ENCODE measurements at places on chromosomes 4 and X. TPM values are rescaled to one million over a fixed set of nuclear protein-coding genes. Genes with fewer than 3 reads are reported as not detected.

Gene HPGDS
- total RNA-seq, result 9.6 TPM

Gene TSPAN6
- 29.3 TPM for total RNA-seq

Gene ERVMER34-1
- total RNA-seq, result 0.69 TPM

Gene TCEANC
- total RNA-seq, result 5.3 TPM

Gene NXF3
- not detected for total RNA-seq

Gene SERTM2
- total RNA-seq, result 0.10 TPM

Gene HGFAC
- 0.20 TPM for total RNA-seq

Gene FAM149A
- total RNA-seq, result 5.3 TPM

Gene CXorf49
- not detected for total RNA-seq

Gene TGIF2LX
- not detected for total RNA-seq

Gene CSAG1
- total RNA-seq, result not detected

Gene HSD17B13
- 0.20 TPM for total RNA-seq

Gene USP27X
- total RNA-seq, result 3.1 TPM

Gene PLAC8
- 10.5 TPM for total RNA-seq

Gene TMEM35A
- 0.79 TPM for total RNA-seq

Gene SORCS2
- 5.8 TPM for total RNA-seq

Gene G3BP2
- 103 TPM for total RNA-seq

Gene SMIM43
- total RNA-seq, result 0.30 TPM
